ENCODE measurements at places on chromosomes 7 and 10.
A peak's percentile ranks its signal among the peaks of the same experiment; 100 is the strongest.

- DNase-seq, result no peak
These were observed 19.4 kb upstream of the LRRN3 start for GRCh38 chr7:111071556-111071955.

DNA sequence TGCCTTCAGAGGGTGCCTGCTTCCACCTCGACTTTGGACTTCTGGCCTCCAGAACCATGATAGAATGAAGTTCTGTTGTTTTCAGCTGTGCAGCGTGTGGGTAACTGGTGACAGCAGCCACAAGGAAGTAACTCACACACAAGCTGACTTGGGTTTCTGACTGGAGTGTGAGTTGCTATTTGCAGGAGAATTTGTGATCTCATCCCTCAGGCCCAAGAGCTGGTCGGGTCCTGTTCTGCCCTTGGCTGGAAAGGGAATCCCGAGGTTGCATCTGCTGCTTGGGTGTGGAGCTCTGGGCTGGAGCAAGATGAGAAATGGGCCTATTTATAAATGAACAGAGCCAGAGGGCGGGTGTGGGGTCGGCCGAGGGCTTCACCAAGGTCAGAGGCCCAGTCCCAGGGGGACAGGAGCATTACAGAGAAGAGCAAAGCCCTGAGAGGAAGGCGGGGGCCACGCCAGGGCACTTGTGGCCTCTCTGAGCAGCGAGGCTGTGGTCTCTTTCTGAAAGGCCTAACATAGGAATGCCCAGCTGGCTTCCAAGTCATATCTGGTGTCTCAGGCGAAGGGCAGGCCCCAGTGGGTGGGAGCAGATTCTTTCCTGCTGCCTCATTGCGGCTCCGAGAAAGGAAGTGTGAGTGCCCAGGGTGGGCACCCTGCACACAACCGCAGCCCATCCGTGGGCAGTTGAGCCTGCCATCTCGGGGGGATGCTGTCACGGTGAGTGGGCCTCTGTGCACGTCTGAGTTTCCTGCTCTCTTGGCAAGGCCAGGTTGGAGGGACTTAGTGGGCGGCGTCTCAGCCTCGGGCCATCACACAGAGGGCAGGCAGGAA lies 26.5 kb upstream of the C10orf71 start:
- DNase-seq, result peak; percentile 35

DNA sequence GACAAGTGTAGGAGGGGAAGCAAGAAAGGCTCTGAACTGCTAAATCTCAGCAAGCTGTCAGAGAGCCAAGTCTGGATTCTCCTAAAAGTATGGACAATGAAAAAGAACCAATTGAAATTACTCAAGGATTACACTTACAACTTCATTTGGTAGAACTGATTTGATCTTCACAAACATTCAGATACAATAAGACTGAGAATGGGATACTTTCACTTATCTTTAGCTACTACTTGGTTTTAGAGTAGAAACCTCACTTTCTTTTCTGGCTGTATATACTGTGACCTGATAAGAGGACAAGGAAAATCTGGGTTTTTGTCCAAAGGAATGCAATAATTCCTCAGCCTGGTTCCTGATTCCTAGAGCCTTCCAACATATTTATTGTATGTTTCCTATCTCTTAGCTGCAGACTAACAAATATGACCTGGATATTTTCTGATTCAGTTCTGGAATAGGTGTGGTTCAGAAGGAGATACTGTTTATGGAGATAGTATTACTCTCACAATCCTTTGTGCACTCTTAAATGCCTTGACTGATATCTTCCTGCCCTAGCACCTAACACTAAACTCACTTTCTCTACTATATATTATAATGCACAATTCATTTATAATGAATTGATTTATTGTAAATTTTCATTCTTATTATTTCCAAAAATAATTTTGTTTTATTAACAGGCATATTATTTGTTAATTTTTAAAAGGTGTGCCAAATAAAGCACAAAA lies 7.3 kb downstream of the SEMA3A start:
- no peak for DNase-seq

DNA sequence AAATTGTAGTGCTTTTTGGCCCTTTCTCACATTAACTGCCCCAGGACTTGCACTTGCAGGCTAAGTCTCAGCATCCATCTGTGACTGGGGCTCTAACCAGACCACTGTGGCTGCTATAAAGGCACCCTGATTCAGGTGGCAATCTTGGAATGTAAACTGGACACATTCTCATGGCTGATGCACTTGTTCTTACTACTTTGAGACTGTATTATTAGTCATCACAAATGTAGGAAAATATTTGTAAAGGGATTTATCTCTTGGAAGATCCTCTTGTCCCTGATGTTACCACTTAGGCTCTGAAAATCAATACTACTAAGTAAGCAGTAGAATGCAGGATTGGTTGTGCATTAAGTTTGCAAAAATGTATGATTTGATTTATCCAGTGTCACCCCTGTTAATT lies 25.0 kb downstream of the PDE1C start:
- no peak for DNase-seq

DNA sequence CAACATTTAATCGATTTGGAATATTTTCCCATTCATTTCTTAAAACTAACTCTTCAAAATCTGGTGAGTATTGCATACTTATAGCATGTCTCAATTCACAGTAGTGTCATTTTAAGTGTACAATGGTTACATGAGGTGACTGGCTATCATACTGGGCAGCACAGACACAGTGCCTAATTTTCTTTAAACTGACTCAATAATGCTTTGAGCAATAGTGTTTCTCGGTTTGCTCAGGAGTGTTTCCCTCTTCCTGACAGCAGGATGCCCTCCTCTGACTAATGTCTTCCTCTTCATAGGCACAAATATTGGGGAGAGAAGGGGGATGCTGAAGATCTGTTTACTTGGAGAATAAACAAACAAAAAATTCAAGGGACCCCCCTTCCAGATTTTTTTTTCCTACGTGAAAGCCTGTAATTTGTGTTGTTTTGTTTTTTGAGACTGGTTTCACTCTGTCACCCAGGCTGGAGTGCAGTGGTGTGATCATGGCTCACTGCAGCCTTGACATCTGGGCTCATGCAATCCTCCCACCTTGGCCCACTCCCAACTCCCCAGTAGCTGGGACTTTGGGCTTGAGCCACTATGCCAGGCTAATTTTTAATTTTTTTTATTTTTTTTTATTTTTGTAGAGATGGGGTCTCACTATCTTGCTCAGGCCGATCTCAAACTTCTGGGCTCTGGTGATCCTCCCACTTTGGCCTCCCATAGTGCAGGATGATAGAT lies 2.2 kb downstream of the MRC1 start:
- no peak for DNase-seq

GRCh38 chr7:132609222-132609621 lies 33.0 kb upstream of the PLXNA4 start:
- no peak for DNase-seq

- DNase-seq, result no peak
These were observed 21.4 kb upstream of the CPVL start for GRCh38 chr7:29167721-29168120.

GRCh38 chr7:139366400-139366799 lies 6.7 kb downstream of the LUC7L2 start:
- no peak for DNase-seq

Data from endodermal cell (in vitro differentiated cells).